Stimulated activated CD8-positive, alpha-beta memory T cell treated with anti-CD3 and anti-CD28 coated beads, Interleukin-2, amount 100 ng/mL, for 1 hour (primary cell): ENCODE measurements at places on chromosomes 5 and 9.

- DNase-seq = no peak
Measured at GRCh38 chr9:81427870-81428269, 261.5 kb downstream of the TLE1 start.

DNA sequence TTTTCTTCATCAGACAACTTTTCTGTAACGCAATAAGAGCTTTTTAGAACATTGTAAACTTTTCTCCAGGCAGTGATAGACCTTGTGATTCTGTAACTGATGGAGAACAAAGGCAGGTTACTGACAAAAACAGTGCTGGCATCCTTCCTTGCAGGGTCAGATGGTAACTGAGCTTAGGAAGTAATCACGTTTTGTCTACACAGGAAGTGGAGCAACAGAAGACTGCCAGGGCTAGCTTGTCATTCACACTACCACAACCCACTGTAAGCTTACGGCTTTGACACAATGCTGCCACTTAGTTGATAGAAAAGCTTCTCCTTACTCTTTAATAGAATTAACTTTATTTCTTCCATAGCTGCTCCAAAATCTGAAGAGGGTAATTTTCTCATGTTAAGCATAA is 46.8 kb downstream of the FBN2 start:
- no peak for DNase-seq

- no peak for DNase-seq
Measured at GRCh38 chr5:124297826-124298225, 448.6 kb downstream of the ZNF608 start.

DNA sequence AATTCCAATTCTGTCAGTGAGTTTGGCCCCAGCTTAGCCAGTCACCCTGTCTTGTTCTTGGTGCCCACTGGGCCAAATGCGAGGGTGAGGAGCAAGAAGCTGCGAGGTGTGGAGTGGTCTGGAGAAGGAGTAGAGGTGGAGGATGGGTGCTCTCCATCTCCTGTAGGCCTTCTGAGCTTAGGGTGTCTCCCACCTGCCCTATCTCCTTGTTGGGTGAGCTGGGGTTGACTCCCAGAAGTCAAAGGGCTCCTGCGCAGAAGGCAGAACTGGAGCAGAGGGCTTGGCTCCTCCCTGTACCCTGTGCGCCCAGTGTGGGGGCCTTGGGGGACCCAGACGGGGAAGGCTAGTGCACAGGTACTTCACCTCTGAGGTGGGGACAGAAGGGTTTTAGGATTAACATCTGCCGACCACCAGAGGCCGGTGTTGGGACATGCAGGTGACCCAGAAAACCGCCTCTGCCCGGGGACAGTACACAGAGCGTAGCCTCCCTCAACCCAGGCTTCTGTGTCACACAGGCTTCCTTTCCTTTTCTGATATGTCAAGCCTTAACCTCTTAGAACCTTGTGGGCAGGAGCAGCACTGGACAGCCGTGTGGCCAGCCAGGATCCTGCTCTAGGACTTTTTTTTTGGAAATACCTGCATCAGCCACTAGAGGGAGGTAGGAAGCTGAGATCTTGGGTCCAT is 16.9 kb downstream of the IL5 start:
- no peak for DNase-seq

GRCh38 chr5:177963966-177964365 is 32.1 kb downstream of the PROP1 start:
- no peak for DNase-seq

DNA sequence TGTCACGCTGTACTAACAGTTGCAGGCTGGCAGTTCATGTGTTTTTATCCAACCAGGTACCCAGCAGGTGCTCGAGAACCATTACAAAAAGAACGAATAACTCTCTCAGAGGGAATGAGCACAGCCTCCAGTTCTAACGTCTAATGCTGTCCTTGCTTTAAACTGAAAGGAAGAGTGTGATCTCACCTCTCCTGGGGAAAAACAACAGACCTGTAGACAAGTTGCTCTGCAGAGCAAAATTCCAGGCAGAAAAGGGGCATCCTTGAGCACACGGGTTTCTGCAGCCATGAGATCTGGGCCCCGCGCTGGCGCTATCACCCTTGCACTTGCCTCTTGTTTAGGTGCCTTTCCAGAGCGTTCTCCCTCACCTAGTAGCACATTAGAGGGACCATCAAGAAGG is 92.5 kb upstream of the DNAH5 start:
- DNase-seq = no peak

- DNase-seq = no peak
Measured at GRCh38 chr5:1181451-1182359, 19.7 kb upstream of the SLC6A19 start.
